Activated CD4-positive, alpha-beta T cell treated with anti-CD3 and anti-CD28 coated beads, Interleukin-2, amount 50 U/mL, for 4 hours (primary cell): ENCODE measurements at places on chromosomes 7 and 10.

DNA sequence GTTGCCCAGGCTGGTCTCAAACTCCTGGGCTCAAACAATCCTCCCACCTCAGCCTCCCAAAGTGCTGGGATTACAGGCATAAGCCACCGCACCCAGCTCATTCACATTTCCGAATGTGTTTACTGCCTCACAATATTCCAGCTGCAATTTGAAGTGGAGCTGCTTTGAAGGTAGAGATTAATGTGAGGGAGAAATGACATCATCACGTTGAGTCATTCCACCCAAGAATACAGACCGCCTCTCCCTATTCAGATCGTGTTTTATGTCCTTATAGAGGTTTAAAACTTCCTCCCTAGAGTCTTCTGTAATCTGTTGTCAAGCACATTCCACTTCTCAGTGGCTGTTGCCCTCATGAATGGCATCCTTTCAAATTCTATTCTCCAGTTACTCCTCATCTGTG lies 100.4 kb upstream of the PDGFA start:
- no peak for DNase-seq

DNA sequence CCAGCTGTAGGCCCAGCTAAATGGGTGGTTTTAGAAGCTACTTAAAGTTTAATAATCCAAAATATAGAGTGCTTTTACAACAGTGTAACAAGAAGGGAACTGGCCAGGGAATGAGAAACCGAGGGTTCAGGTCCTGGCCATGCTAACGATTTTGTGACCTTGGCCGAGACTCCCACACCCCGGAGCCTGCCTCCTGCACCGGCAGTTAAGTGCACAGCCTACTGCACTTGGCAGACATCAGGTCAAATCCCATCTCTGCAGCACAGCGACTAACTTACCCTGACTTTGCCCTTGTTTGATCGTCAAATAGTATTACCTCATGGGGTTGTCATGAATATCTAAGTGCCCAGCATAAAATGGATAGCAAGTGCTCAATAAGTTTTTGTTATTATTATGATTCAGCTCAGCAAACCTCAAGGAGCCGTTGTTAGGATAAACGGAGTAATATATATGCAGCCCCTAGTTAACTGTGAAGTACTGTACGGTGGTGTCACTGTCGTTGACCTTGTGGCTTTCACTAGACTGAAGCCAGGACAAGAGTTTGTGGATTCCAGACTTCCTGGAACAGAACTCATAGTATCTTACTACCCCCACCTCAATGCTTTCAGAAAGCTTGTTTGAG lies 35.5 kb downstream of the LYZL1 start:
- DNase-seq: no peak

DNA sequence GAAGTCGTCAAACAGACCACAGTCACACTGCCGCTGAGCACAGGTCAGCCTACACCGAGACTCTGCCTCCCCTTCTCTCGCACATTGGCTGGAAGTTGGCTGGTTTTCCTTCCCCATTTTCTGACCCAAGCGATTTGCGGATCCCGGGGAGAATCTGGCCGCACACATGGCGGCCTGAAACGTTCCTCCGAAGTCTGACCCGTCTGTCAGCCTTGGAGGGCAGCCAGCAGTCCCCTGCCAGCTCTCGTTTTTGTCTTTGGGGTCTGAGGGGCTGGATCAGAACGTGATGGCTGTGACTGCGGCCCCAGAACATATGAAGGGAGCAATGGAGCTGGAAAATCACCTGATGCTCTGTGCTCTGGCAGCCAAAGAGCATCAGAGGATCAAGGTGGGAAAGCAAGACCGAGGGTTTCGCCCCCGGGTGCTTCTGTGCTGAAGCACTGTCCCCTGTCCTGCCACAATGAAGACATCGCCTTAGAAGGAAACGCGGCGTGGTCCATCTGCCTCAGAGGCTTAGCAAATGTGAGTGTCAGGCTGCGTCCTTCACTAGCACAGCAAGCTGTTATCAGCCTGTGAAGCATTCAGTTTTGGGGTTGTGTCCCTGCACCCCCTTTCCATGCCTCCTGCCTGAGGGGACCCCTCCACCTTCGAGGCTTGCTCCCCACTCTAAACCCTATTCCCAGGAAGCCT lies 119.3 kb upstream of the SHH start:
- no peak for DNase-seq

- DNase-seq: no peak
Observed at GRCh38 chr10:125038637-125039036, 96.7 kb downstream of the ZRANB1 start.

DNA sequence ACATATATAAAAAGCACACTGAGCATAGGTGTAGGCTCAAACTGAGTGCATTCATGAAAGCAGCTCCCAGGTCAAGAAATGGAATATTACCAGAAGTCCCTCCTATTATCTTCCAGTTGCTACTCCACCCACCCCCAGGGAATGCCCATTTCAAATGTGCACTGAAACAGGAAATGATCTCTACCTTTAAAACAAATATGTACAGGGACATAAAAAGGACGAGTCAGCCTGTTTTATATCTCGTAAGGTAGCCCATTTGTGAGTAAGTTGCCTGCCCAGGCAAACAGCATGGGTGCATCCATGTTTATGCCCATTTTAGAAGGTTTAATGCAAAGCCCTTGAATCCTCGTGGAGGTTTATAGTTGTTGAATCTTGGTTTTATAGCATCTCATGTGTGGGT lies 10.4 kb downstream of the FFAR4 start:
- no peak for DNase-seq

- no peak for DNase-seq
Observed at GRCh38 chr10:63585041-63585440, 63.8 kb downstream of the REEP3 start.

DNA sequence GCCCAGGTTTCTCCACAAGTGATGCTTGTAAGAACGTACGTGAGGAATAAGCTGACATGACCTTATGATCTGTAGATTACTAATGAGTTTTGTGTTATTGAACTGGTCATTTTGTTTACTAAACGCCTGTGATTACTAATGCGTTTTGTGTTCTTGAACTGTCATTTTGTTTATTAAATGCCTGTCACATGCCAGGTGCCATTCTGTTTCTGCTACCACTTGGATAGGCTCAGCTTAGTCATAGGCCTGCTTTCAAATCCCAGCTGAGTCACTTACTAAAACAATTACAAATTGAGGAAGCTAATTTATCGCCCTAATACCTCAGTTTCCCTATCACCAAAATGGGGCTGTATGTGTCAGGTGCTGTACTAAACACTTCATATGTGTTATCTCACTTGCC lies 4.7 kb upstream of the HGF start:
- no peak for DNase-seq

GRCh38 chr7:19574131-19574530 lies 134.7 kb downstream of the POLR1F start:
- DNase-seq: no peak

- DNase-seq: no peak
Observed at GRCh38 chr7:69934144-69934903, 336.0 kb downstream of the AUTS2 start.

- DNase-seq: no peak
Observed at GRCh38 chr7:37368540-37368939, 80.1 kb downstream of the ELMO1 start.

DNA sequence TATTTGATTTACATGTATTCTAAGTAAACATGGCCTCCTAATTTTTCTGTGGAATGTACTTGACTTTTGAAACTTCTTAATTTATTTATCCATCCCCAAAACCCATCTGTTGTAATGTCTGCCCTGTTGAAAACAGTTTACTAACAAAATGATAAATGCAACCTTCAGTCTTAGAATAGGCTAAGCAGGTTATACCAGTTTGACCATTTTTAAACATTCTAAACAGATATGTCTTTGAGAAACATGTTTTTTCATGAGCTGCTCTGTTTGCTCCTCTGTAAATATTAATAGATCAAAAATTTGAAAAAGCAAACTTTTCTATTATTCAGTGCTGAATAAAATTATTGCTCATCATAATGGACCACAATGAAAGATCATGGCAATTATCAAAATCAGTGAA lies 33.4 kb upstream of the NRBF2 start:
- DNase-seq: no peak

DNA sequence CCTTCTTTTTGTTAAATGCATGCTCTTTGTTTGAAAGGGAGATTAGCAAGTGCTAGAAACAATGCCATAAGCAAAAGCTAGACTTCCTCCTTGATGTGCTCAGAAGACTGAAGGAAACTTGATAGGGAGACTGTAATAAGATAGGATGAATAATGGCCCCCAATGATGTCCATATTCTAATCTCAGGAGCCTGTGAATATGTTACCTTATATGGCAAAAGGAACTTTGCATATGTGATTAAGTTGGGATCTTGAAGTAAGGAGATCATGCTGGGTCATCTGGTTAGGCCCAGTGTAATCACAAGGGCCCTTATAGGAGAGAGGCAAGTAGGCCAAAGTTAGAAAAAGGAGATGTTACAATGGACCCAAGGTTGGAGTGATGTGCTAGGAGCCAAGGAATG lies 13.6 kb upstream of the LIPM start:
- no peak for DNase-seq

GRCh38 chr7:22549667-22550513 lies 49.9 kb upstream of the STEAP1B start:
- no peak for DNase-seq
